ENCODE measurements at places on chromosomes 3 and 15.

- DNase-seq, result no peak
These were observed 97.3 kb downstream of the MBNL1 start for GRCh38 chr3:152365766-152366593.

DNA sequence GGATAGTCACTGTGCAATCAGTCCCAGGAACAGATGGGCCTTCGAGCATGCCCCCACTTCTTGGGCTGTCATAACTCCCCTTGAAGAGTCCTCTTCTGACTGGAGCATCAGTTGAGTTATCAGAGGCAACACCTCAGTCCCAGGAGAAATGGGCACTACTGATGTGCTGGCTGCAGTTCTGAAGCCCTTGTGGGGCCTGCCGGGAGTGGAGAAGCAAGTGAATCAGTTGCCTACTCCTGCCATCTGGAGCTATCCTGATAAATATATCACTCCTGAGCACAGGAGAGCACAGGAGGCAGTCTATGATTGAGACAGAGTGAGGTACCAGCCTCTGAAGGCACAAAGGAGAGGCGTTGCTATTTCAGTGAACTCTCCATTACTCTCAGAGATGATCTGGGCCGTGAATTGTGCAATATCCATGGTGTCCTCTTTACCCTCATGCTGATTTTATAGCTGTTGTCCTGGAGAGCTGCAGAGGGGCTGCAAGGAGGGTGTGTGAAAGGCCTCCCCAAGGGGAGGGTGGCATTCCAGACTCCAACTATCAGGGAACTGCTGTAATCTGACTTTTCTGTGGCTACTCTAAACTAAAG is 344.2 kb upstream of the ROPN1 start:
- DNase-seq, result no peak

DNA sequence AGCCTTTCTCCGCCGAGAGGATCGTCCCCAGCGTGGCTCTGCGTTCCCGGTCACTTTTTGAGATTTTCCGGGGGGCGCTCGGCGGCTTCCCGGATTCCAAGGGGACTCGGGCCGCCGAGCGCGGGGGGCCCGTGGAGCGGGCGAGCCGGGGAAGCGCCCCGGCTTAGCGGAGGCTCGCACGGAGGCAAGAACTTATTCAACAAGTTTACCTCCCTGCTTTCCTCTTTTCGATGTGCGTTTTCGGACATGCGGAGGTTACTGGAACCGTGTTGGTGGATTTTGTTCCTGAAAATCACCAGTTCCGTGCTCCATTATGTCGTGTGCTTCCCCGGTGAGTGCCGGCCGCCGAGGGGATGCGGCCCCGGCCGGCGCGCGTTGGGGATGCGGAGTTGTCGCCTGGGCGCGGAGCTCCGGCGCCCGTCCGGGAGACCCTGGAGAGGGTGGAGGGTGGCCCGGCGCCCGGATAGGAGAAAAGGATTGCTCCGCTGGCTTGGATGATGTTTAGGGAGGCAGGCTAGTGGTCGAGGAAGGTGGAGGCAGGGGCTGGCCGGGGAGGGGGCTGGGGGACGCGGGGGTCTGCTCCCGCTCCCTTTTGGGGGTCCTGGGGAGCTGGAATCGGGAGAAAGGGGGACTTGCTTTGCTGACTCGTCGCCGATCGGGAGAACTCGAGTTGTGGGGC is 810 bp downstream of the PTPRG start:
- no peak for DNase-seq

DNA sequence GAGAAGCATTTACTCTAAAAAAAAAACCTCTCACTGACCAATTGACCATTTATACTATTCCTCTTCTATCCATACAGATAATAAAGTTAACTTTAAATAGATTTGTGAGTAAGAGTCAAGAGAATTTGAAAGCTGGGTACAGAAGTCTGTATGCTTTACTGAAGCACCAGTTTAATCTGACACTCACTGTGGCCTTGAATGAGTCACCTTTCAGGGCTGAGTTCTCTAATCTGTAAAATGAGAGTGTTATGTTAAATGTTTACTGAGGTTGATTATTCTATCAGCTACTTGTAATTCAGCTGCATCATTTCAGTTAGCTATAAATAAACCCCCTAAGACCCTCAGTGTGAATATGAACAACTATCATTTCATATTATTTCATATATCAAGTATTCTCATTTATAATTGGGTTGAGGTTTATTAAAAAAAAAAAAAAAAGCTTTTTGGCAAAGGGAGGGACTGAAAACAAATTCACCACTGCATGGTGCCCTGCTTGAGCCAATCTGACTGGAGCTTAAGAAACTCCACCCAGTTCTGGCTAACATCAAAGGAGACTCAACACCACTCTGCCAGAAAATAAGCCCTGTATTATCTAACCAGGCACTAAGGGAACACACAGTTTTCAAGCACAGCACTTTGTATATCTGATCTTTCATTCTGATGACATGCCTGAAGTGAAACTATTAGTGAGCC is 2.8 kb downstream of the MAP4 start:
- no peak for DNase-seq

DNA sequence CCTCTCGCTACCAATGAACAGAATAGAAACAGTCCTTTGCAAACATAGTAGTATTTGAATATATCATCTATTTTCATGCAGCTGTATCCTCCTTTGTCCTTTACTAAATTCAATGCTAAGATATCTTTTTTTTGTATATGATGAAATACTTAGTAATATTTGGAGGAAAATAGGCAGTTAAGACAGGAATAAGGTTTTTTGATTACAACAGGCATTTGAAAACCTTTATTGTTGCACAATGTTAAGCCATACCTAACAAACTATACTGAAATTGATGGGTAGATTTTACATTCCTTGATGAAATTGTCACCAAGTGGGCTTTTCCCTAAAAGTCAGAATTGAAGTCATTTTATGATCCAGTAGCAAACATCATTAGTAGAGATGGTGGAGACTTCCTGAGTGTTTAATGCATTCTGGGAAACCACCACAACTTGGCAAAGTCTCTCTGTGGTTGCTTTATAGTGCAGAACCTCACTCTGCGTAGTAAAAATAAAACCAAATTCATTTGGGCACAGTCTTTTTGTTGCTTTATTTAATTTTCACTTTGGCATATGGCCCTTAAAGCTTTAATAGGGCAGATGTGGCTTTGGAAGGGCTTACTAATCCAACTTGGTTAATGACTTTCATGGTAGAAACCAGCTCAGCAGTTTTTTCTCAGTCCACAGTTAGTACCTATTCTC is 216.0 kb downstream of the DIPK2A start:
- DNase-seq, result no peak

DNA sequence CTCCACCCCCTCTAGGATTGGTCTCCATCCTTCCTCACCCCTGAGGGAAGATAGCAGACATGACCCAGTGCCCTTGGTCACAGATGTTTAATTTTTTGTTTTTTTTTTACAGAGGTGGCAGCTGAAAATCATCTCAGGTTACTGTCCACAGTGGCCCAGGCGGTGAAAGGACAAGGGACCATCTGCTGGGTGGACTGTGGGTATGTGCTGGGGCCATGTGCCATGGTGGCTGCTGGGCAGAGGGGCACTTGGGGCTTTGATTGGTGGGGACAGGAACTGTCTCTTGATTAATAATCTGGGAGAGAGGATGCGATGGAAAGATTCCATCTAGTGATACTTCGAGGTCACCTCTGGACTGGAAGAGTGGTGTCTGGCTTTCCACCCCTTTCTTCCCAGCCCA is 25.4 kb downstream of the PDIA5 start:
- no peak for DNase-seq

DNA sequence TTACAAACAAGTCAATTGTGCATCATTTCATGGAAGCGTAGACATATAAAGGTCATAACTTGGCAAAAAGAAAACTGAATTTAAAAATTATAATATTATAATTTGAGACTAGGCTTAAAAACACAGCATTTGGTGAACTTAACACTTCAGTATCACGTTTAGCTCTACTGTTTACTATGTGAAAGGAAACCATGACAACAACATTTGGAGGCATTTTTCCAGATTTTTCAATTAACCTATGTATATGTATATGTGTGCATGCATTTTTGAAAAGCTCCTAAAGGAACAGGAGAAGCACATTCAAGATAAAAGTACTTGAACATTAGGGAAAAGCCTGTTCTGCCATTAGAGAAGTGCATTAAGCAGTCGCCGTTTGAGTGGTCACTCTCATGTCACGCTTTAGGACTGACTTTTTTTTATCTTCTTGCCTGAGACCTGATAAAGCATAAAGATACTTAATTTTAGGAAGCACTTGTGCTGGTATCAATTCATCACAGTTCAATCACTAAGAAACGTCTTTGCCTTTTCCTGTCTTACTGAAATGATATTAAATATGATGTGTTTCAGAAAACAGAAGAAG is 156.0 kb downstream of the NAALADL2 start:
- no peak for DNase-seq

DNA sequence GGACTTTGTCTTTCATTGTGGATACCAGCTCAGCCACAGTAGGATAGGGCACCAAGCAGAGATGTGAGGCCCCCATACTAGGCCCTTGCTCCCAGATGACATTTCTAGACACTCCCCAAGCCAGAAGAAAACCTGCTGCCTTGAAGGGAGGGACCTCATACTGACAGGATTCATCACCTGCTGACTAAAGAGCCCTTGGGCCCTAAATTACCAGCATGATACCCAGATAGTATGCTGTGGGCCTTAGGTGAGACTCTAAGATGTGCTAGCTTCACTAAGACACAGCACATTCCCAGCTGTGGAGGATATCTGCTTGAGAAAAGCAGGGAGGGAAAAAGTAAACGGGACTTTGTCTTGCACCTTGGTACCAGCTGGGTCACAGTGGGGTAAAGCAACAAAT is 324.0 kb downstream of the TBL1XR1 start:
- no peak for DNase-seq

DNA sequence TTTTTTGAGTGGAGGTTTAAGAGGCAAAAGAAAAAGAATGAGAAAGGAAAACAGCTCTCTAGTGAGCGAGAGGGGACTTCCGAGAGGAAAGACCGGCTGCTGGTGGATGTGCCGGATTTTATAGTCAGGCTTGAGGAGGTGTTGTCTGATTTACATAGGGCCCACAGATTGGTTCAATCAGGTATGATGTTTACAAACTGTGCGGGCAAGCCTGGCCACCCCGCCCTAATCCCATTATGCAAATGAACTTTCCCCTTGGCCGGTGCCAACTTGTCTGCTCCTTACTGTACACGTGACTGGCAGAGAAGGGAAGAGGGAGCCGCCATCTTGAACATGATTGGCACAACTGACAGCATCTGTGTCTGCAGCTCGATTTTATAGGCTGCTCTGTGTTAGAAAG is 44.7 kb downstream of the FAM43A start:
- DNase-seq, result no peak

GRCh38 chr3:141508067-141508436 is 21.2 kb downstream of the RASA2 start:
- no peak for DNase-seq

DNA sequence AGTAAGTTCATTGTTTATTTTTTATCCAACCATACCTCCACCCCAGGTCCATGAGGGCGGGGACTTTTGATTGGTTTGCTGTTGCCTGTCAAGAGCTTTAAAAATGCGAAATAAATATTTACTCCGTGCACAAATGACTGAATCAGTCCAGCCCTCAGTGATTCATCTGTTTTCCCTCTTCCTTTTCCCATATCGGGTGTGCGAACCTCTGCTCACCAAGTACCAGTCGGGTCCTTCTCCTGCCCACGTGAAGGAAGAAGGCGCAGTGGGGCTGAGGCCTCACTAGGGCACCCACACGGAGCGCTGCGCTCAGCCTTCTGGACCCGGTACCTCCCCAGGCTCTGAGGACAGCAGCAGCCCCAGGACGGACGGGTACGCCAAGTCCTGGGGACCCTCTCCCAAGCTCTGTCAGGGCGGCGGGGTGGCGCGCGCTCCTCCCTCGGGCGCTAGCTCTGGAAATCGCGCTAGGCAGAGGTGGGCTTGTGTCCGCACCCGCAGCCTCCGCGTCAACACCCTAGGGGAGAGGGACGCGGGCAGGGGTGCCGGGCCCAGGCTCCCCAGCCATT is 70.5 kb upstream of the EPHB3 start:
- DNase-seq, result no peak

DNA sequence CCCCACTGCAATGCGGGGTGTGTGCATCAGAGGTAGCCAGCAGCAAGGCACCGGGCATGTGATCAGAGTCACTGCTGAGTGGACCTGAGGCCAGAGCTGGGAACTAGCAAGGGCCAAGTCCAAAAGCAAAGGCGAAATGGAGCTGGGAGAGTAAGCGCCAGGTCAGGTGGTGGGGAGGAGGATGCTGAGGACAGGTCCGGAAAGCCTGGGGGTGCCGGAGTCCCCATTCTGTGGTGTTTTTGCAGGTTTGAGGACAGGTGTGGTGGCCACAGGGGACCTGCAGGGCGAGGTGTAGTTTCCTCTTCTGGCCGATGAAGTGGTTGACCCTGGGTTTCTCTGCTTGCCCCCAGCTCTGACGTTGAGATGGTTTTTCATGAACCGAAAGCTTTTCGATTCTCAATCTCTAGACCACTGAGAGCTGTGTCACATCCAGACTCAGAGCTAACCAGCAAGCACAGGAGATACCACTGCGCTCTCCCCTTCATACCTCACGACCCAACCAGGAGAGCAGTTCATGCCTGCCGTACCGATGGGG is 35.0 kb upstream of the HES1 start:
- DNase-seq, result no peak

DNA sequence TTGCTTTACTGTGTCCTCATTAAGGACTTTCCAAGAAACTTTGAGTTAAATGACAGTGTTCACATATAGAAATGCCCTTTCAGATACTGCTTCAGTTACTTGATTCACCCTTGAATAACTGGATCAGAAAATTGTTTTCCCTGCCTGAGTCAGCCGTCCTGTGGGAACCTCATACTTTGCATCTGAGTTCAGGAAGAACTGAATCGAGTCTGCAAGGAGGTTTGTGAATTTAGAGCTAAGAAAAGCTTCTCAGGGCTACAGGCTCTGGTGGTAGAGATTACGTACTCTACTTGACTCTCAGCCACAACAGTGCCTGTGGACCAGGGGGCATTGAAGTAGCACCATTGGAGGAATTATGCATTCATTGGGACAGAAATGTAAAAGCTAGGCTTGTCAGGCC is 252.4 kb upstream of the C2CD4B start:
- no peak for DNase-seq

DNA sequence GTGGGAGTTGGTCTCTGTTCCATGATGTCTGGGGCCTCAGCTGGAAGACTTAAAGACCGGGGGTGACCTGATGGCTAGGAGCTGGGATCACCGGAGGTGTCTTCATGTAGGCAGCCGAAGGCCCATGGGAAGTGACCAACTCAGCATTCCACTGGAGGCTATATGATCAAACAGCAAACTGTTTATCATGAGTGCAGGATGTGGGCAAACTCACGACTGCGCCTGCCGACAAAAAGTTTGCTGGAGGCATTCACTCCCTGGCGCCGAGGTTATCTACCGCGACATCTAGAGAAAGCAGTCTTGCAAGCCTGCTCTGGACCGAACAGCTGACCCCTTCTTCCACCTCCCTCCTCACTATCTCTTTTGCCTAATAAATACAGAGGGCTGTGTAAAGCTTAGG is 62.7 kb upstream of the NR2C2 start:
- no peak for DNase-seq

DNA sequence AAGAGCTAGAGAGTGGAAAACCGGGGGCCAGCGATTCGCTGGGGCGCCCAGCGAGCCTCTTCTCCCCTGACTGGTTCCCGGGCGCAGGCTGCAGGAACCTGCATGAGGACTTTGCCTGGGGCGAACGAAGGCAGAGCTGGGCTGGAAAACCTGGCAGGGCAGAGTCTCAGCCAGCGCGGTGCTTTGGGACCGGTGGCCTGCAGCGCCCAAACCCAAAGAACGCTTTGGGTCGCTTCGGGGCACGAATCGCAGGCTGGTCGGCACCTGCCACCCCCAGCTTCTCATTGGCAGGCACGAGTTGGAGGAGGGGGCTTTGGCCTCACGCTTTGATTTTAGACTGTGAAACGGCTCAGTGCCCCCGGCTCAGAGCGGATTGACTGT is 3.0 kb downstream of the ONECUT1 start:
- DNase-seq, result no peak

Data from D721Med (cell line).